ENCODE measurements at places on chromosomes 16 and 17. TPM values are rescaled to one million over a fixed set of nuclear protein-coding genes. Genes with fewer than 3 reads are reported as not detected.
A peak's percentile ranks its signal among the peaks of the same experiment; 100 is the strongest.

- DNase-seq = no peak
Observed at GRCh38 chr17:3845291-3845620, 790 bp downstream of the NCBP3 start.

DNA sequence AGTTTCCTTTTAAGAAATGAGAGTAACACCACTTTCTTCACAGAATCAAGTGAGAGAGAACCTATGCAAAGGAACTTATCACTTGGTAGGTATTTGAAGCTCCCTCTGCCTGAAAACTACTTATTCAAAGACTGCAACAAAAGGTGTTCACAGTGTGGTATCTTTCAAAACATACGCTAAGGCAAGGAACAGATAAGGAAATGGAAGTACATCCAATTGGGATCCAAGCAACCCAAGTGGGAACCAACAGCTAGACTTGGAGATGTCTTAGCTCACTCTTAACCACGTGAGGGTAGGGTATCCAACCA lies 431 bp upstream of the PPM1E start:
- DNase-seq = no peak

DNA sequence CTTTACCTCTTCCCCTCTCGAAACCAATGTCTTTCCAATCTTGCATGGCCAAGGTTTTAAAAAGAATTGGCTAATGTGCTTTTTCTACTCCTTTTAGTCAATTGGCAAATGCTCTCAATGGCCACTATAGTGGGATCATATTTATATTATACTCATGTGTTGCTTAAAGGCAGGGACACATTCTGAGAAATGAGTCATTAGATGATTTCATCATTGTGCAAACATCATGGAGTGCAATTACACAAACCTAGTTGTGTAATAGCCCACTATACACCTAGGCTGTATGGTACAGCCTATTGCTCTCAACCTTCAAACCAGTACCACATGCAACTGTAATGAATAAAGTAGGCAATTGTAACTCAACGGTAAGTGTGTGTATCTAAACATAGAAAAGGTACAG lies 180.9 kb downstream of the HS3ST3A1 start:
- no peak for DNase-seq

DNA sequence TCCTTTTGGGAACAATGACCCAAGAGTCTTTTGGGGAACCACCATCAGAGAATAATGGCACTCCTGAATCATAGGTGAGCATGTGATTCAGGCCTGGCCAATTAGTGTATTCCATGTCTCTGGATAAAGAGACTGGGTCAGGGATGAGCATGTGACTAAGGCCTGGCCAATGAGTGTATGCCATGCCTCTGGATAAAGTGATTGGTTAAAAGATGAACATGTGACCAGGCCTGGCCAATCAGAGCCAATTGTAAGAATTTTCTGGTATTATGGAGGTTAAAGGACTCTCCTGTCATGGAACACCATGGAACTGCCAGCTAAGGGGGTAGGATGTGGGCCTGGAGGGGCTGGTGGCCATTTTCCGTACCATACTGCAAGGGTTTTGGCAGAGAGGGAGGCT lies 194.3 kb downstream of the C16orf78 start:
- DNase-seq = no peak

DNA sequence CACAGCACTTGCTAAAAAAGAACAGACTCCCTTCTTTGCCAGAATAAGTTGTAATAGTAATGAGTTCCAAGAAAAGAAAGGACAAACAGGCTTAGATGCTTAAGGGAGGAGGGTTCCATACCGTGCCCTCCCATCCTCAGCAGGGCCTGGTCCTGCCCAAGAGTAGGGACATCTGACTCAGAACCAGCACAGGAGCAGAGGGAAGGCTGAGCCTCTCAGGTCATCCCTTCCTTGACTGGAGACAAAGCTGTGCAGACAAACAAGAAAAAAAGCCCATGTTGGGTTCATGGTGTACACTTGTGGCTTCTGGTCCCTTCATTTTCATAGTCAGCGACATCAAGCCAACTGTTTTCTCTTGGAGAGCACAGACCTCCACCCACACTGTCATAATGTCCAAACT lies 44.2 kb upstream of the NDRG4 start:
- DNase-seq = no peak

- DNase-seq = no peak
Observed at GRCh38 chr16:49471038-49471727, 97.6 kb downstream of the C16orf78 start.

Gene BLMH
- 1.7 TPM for polyA plus RNA-seq

- DNase-seq = no peak
Observed at GRCh38 chr16:14056970-14057369, 14.1 kb upstream of the MRTFB start.

DNA sequence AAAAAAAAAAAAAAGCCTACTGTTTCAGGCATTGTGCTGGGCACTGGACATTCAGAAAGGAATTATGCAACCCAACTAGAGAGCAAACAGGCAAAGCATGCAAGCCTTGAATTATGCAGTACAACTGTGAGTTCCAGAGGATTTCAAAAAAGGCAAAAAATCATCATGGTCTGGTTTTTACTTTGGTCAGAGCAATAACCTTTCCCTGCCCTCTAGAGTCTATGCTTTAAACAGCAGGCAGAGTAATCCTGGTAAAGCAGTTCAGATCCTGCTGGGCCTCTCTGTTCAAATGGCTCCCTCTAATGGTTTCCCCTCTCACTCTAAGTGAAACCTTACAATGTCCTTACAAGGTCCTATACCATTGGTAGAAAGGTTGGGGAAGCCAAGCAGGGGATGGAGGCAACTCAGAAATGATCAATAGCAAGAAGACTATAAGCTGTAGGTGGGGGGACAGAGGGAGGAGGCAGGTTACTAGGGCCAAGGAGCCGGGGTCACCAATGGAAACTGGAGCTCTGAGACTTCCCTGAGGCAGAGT lies 4.6 kb upstream of the TAF15 start:
- DNase-seq = no peak

DNA sequence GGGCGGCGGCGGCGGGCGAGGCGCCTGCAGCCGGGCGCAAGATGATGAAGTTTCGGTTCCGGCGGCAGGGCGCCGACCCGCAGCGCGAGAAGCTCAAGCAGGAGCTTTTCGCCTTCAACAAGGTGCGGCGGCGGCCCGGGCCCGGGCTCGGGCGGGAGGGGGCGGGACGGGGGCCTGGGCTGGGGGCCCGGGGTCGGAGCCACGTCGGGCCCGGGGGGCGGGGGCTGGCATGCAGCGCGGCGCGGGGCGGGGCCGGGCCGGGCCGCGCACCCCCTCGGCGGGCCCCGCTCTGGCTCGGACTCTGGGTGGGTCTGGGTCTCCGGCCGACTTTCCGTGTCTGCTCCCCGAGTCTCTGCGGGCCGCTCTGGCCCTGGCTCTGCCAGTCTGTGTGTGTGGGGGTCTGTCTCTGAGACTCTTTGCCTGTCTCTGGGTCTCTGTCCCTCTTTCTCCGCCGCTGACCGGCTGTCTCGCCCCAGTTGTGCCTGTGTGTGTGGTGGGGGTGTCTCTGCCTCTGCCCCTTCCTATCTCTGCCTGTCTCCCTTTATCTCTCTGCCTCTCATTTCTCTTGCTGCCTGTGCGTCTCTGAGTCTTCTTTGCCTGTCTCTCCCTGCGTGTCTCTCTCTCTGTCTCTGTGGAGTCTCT lies 328 bp downstream of the LLGL1 start:
- no peak for DNase-seq

GRCh38 chr16:57814896-57815295 lies 12.6 kb upstream of the KIFC3 start:
- no peak for DNase-seq

DNA sequence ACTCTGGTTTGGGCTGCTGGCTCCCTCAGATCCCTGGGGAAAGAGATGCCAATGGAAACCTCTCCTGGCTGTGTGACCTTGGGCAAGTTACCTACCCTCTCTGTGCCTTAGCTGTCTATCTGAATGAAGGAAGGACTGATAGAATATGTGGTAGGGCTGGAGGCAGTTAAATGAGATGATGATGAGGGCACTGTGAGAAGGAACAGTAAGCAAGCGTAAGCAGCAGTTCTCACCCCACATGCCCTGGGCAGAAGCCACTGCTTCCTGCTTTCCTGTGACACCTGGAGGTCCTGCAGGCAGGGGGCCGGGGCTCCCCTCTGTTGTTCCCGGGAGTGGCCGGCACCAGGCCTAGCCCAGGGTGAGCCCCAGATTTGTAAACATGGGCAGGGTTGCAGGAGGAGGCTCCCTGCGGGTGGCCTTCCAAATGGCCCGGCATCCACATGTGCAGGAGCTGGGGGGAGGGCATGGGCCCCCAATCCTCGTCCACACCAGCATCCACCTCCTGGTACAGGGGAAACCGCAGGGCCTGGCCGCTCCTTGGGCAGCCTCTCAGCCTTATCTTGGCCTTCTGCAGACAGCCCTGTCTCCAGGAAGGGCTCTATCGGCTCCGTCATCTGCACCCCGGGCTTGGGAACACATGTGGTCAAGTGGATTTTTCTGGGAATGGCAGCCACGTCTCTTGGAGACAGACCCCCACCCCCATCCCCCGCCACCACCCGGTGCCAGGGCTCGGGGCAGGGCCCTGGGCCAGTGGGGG lies 235.6 kb upstream of the GSE1 start:
- DNase-seq = no peak

DNA sequence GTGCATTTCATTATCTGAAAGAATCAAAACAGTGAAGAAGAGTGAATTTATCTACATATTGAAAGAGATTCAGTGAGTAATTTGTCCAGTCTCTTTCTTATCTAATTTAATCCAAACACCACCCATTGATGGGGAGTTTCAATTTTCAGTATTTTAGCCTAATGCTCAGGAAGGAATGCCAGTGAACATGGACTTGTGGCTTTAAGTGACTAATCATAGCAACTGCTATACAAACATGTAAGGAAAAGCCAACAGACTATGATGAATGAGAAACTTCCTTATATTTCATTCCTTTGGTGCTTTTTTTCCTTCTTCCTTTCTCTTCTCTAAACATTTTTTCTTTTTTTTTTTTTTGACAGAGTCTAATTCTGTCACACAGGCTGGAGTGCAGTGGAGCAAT lies 885.8 kb downstream of the KCNJ2 start:
- DNase-seq = no peak

Gene FLCN
- 12.5 TPM for polyA plus RNA-seq

GRCh38 chr16:69494991-69495392 lies 70.6 kb downstream of the CYB5B start:
- no peak for DNase-seq

Gene CNGB1
- 0.07 TPM for polyA plus RNA-seq

Gene KRT39
- 0.05 TPM for polyA plus RNA-seq

- no peak for DNase-seq
Observed at GRCh38 chr17:42361781-42362186, 26.5 kb downstream of the STAT3 start.

Gene CCL5
- polyA plus RNA-seq = 0.37 TPM

Gene KRTAP4-3
- not detected for polyA plus RNA-seq

Gene TBC1D3B
- 0.71 TPM for polyA plus RNA-seq

- DNase-seq = no peak
Observed at GRCh38 chr17:78767806-78768205, 14.3 kb downstream of the CYTH1 start.

Gene GPR142
- not detected for polyA plus RNA-seq

- peak; percentile 56 for DNase-seq
Observed at GRCh38 chr16:68993885-68994284, 111.6 kb upstream of the HAS3 start.

Gene SLC52A1
- 0.21 TPM for polyA plus RNA-seq

Gene IL34
- polyA plus RNA-seq = 0.42 TPM

DNA sequence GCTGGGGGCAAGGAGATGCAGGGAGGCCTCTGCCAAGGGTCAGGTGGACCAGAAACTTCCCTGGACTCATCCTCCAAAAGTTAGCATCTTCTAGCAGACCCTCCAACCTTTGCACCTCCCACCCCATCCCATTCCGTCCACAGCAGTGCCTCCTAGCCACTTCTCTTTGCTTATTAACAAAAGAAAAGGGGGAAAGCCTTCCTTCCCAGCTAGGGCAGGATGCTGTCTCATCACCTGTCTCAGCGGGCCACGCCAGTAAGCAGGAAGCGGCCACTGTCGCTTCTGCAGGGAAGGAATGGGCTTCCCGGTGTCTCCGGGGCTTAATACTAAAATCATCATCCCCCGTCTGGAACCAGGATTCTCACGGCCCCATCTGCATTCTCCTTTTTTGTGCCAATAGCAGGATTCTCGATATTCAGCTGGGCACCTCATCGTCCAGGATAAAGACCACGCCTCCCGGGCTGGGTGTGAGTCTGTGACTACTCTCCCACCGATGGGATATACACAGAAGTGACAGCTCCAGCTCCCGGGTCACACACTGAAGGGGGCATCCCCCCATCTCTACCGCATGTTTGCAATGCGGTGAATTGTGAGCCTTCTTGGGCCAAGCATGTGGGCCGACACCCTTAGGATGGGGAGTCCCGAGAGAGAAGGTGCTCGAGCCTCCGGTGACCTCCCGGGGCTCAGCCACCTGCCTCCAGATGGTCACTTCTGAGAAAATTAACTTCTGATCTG lies 15.5 kb upstream of the RBFOX3 start:
- no peak for DNase-seq

Gene CD300A
- 0.07 TPM for polyA plus RNA-seq

DNA sequence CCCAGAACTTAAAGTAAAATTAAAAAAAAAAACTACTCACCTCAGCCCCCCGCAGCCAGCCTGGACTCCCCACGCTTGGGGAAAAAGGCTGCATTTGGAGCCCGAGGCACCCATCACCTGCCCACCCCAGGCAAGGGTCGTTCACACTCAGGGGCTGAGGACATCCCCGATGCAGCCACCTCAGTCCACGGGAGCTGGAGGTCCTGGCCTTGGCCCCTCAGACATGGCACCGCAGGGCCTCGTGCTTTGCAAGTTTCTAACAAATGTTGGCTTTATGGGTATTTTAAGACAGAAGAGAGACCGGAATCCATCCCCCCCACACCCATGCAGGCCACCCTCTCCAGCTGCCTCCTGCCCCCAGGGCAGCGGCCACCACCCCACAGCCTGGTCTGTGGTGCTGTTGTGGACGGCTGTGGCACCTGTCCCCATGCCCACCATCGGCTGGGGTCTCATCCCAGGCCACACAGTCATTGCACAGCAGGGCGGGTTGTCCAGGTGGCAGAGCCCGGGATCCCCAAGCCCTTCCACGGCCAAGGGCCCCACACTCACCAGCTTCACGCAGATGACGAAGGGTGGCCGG lies 116.4 kb upstream of the ZNF750 start:
- DNase-seq = no peak

Gene NOL11
- polyA plus RNA-seq = 40.3 TPM

Gene PRR11
- polyA plus RNA-seq = 15.2 TPM

Gene KCNG4
- polyA plus RNA-seq = not detected
